ENCODE measurements at places on chromosomes 12 and 14.

GRCh38 chr14:70897464-70897863 is 9.8 kb upstream of the PCNX1 start:
- no peak for DNase-seq

GRCh38 chr14:70144046-70144445 is 44.7 kb downstream of the SLC8A3 start:
- no peak for DNase-seq

GRCh38 chr12:102232446-102232845 is 34.8 kb upstream of the PMCH start:
- DNase-seq, result no peak

DNA sequence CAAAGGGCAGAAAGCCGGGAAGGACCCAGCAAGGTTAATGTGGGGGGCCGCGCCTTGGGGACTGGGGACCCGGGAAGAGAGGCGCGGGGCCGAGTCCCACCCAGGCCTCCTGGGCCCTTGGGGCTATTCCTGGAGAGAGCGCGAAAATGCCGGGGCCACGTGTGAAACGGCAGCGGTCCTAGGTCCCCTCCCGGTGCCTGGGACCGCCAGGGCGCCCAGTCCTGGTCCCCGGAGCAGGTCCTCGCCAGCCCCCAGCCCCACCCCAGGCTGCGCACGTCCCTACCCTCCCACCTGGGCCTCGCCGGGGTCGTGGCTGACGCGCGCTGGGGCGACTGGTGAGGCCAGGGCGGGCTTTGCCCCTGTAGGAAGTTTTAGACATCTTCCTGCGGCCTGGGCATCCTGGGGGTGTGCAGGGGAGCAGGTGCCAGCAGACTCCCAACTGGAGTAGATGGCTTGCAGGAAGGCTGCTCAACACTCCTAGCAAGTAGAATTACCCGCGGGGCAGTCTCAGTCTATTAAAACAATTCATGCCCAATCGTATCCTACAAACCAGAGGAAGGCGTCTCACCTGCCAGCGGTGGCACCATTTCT is 708 bp downstream of the FAR2 start:
- DNase-seq, result no peak

DNA sequence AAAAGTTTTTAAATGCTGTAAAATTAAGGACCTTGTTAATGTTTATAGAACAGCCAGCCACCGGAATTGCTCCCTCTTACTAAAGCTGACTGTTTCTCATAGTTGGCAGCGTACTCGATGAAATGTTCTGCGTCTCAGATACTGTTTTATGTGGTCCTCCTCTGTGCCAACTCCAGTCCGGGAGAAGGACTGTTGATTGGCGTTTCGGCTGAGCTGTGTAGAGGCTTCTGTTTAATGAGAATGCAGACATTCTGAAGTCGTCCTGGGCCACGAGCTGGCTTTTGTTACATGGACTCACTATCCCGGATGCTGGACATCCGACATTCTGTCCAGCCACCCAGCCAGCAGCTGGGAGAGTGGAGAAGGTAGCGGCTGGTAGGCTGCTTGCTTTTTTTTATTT is 75.4 kb downstream of the WDR20 start:
- DNase-seq, result no peak

- no peak for DNase-seq
These were observed 11.5 kb downstream of the SLC8A3 start for GRCh38 chr14:70177081-70177800.

DNA sequence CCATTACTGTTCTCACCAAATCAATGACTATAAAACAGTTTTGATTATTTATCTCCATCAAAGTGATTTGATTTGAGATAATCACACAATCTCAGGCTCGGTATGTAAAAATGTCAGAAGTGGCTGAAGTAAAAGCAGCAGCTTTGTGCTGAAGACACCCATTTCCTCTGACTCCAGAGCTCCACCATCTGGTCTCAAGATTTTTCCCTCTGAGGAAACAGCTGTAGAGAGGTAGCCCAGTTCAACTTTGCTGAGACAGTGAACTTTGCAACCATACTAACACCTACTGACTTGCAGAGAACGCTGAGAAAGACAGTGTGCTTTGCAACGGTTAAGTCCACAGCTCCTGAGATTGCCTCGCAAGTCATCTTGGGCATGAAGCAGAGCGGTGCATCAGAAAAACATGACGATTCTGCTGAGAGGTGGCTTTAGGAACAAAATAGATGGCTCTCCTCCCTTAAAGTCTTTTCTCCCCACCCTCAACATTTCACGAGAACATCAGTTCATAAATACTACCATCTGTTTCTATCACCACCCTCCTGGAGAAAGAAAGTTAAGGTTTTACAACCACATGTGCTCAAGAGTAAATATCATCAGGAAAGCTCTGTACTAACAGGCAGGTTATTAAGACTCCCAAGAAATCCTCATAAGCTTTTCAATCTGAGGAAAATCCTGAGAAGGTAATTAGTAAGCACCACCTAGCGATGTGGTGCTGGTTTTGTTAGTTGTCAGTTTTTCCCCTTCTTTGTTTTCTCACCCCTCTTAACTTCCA is 34.8 kb downstream of the HIGD1C start:
- DNase-seq, result peak; percentile 44

GRCh38 chr12:130484221-130484620 is 146.5 kb downstream of the PIWIL1 start:
- DNase-seq, result no peak

- DNase-seq, result peak; percentile 62
These were observed 30.0 kb downstream of the SH2B3 start for GRCh38 chr12:111435661-111436201.

DNA sequence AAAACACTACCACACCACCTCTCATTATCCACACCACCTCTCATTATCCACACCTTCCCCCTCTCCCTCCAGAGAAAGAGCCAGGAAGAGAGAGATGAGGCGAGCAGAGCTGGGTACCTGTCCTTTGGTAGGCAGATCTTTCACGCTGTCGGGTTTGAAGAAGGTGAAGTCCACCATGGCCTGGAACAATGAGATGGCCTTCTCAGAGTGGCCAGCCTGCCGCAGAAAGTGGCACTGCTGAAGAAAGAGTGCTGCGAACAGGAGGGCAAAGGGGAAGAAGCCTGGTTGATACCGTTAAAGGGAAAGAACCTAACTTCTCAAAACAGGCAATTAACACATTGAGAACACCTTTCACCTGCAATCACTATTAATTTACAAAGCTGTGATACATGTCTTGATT is 30.6 kb downstream of the NRDE2 start:
- no peak for DNase-seq

All from CD4-positive, alpha-beta T cell treated with Interleukin-21 for 1 hour (primary cell).